ENCODE measurements at places on chromosomes 2 and 18.

DNA sequence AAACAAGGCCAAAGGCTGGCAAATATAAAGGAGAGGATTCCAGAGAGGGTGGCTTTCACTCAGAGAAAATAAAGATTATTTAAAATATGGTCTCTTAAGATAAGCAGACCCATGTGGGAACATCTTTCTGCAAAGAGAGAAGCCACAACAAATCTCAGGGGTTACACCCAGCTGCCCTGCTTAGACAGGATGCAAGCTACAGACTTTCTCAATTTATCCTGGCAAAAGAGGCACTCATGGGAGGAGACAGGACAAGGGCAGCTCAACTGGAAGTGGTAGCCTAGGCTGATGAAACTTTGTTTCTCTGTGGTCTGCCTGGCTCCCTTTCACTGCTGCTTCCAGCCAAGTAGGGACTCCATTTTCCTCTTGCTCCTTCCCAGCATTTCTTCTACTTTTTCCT is 25.9 kb upstream of the SULT1C4 start:
- DNase-seq = no peak

DNA sequence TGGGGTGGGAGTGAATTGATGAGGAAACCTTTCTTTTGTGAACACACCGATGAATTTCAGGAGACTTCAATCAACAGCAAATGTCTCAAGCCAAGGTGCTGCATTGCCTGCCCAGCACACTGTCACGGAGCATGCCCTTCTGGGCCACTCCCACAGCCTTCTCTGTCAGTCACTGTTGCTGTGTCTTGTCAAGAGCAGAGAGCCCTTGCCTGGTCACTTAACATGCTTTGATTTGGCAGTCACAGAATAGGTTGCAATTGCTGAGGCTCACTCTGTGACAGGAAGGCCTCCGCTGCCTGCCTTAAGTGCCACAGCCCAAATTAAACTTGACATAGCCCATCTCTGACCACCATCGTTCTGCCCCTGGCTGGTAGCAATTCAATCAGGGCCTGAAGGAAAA is 225.4 kb downstream of the PID1 start:
- DNase-seq = no peak

GRCh38 chr2:172213116-172213860 is 110.6 kb upstream of the DLX2 start:
- DNase-seq = no peak

- DNase-seq = no peak
These were observed 96.4 kb upstream of the LINC00305 start for GRCh38 chr18:64245126-64245861.

GRCh38 chr2:98445177-98445682 is 572 bp downstream of the INPP4A start:
- no peak for DNase-seq
